ENCODE measurements at places on chromosomes 12 and 14.

- H3K36me3 ChIP-seq, result no peaks in the 10 kb centered on the region
- no peak overlapping the region for H3K27ac ChIP-seq
- DNase-seq, result no peak
- H3K4me3 ChIP-seq, result no peak overlapping the region
- H3K27me3 ChIP-seq, result no peaks in the 10 kb centered on the region
- H3K4me1 ChIP-seq, result no peaks in the 10 kb centered on the region
Measured at GRCh38 chr14:79596551-79596950, 614.8 kb downstream of the DIO2 start.

DNA sequence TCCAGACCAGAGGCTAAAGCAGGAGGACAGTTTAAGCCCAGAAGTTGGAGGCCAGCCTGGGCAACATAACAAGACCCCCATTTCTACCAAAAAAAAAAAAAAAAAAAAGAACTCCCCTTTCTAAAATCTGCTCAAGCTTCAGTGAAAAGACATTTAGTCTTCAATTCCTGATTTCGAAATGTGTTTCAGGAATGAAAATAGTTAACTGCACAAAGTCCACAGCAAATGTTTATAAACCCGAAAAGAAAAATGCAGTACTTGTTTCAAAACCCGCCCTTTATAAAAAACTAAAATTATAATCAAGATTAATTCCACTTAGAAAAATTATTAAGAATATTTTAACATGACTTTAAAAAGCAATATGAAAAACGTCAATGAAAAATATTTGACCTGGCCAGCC lies 12.1 kb downstream of the ATXN2 start:
- no peaks in the 10 kb centered on the region for H3K27me3 ChIP-seq
- H3K27ac ChIP-seq, result no peak overlapping the region
- H3K36me3 ChIP-seq, result no peaks in the 10 kb centered on the region
- no peak overlapping the region for H3K4me3 ChIP-seq
- peaks cover 9% of the 10 kb centered on the region for H3K4me1 ChIP-seq

GRCh38 chr14:102215576-102216250 lies 76.0 kb downstream of the WDR20 start:
- H3K27me3 ChIP-seq, result no peaks in the 10 kb centered on the region
- H3K4me1 ChIP-seq, result peaks cover 10% of the 10 kb centered on the region
- no peaks in the 10 kb centered on the region for H3K36me3 ChIP-seq
- DNase-seq, result no peak
- H3K27ac ChIP-seq, result no peak overlapping the region
- H3K4me3 ChIP-seq, result no peak overlapping the region

GRCh38 chr12:57474862-57475261 lies 4.8 kb downstream of the ARHGAP9 start:
- DNase-seq, result no peak
- peak overlapping the region; percentile 75 for H3K4me3 ChIP-seq
- peak overlapping the region; percentile 88 for H3K27ac ChIP-seq
- H3K4me1 ChIP-seq, result peaks cover 64% of the 10 kb centered on the region
- H3K36me3 ChIP-seq, result peaks cover 16% of the 10 kb centered on the region

- no peaks in the 10 kb centered on the region for H3K36me3 ChIP-seq
- no peaks in the 10 kb centered on the region for H3K27me3 ChIP-seq
- H3K4me1 ChIP-seq, result no peaks in the 10 kb centered on the region
- no peak overlapping the region for H3K27ac ChIP-seq
Measured at GRCh38 chr12:129886541-129886940, 17.3 kb downstream of the TMEM132D start.

GRCh38 chr12:95976416-95976832 lies 19.7 kb downstream of the HAL start:
- H3K27me3 ChIP-seq, result no peaks in the 10 kb centered on the region
- H3K4me1 ChIP-seq, result no peaks in the 10 kb centered on the region
- no peak overlapping the region for H3K4me3 ChIP-seq
- no peak for DNase-seq
- no peak overlapping the region for H3K27ac ChIP-seq

DNA sequence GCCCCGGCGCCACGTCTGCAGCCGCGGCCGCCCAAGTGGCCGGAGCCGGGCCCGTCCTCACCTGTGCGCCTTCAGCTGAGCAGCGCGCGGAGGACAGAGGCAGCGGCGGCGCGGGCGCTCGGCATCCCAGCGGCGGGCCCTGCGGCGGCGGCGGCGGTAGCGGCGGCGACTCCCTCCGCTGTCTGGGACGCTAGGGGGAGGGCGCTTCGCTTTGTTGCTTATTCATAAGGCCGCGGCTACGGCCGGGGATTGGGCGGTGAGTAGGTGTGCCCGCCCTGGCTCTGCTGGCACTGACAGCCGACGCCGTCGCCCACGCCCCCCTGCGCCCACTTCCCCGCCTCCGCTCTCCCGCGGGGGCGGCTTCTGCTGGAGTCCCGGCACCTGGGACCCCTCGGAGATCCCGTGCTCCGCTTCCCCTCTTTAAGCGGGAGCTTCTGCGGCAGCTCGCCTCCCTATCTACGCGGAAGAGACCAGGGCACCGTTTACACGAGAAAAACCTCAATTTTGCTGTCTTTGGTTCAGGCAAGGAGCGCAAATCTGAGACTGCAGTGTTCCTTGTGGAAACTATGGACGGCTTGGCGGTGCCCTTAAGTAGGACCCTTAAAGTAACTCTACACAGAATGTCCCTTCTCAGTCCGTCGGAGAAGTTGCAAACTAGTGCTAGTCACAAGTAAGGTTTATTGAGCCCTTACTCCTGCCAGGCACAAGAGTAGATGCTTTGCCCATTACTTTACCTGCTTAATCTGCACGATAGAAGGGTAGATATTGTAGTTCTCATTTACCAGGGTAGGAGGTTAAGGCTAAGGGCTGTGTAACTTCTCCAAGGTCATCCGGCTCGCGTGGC lies at the start of gene ARMH4:
Gene ARMH4, minus strand, starts transcription at position 200 of the 844 bp plus-strand sequence. CDS start 12,855 bp downstream, outside the sequence.
- H3K4me3 ChIP-seq, result peak within 1 kb of the TSS; percentile 82
- peak; percentile 30 for DNase-seq
- peaks cover 10% of the 10 kb centered on the region for H3K4me1 ChIP-seq
- H3K27me3 ChIP-seq, result peaks cover 74% of the 10 kb centered on the region
- H3K27ac ChIP-seq, result no peak within 1 kb of the TSS

- H3K4me1 ChIP-seq, result no peaks in the 10 kb centered on the region
- H3K27me3 ChIP-seq, result peaks cover 41% of the 10 kb centered on the region
- H3K4me3 ChIP-seq, result no peak overlapping the region
- DNase-seq, result no peak
- H3K36me3 ChIP-seq, result no peaks in the 10 kb centered on the region
Measured at GRCh38 chr12:108076556-108076955, 52.5 kb upstream of the WSCD2 start.
